ENCODE measurements at places on chromosomes 6 and 20. TPM values are rescaled to one million over a fixed set of nuclear protein-coding genes. Genes with fewer than 3 reads are reported as not detected.

CFB gene
- polyA plus RNA-seq, result 19.6 TPM

GPR6 gene
- polyA plus RNA-seq, result not detected

ZSCAN23 gene
- polyA plus RNA-seq, result 0.14 TPM

NKX2-4 gene
- polyA plus RNA-seq, result not detected

ADTRP gene
- polyA plus RNA-seq, result 0.31 TPM

CRIP3 gene
- 1.2 TPM for polyA plus RNA-seq
